ENCODE measurements at places on chromosomes 3 and 15.

DNA sequence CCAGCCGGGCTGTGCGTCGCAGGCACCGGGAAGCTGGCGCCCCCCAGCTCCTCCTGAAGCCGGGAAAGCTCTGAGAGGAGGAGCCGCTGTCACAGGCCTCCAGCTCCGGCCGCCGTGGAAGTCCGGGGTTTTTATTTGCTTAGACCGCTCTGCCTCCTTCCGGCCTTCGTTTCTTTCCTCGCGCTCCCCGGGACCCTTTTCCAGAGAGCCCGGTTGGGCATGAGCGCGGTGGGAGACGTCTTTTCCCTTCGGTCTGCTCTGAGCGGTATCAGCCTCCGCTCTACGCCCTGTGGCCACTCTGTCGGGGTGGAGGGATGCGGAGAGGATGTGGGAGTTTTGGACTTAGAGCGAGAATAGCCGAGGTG, 559 bp downstream of the SENP5 start:
- no peak for DNase-seq

DNA sequence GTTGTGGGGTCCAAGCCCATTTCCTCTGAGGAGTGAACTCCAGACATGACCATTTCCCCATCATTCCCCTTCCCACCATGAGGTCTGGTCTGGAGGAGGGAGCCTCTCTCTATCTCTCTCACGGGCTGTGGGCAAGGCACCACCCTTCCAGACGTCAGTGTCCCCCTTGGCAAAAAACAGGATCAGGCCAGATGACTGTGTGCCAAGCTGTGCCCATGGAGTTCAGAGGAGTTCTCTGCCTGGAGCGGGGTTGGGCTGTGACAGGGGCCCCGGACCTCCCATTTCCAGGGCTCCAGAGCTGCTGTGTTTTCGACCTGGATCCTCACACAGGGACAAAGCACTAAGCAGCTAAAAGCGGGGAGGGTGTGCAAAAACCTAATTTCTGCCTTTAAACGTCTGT, 124.5 kb downstream of the RAB11A start:
- no peak for DNase-seq

GRCh38 chr3:72907731-72908620, 20.1 kb downstream of the GXYLT2 start:
- DNase-seq = no peak

GRCh38 chr3:36494461-36495109, 114.3 kb downstream of the STAC start:
- no peak for DNase-seq

DNA sequence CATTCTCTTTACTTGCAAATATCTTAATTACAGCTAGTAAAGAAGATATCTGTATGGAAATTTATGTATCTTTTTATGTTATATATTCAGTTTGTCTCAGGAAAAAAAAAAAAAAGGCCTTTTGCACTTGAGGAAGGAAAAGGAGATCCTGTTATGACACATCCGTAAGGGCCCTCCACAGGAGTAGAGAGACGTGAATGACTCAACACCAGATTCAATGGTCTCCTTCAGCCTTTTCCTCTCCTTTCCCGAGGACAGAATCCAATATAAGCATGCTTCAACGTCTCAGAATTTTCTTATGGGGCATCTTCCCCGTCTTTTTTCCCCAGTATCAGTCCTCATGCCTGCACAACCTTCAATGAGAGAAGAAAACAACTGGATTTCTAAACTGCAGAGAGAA, 340.3 kb downstream of the NTRK3 start:
- no peak for DNase-seq

- no peak for DNase-seq
Measured at GRCh38 chr3:126968391-126969390, 14.2 kb upstream of the PLXNA1 start.

DNA sequence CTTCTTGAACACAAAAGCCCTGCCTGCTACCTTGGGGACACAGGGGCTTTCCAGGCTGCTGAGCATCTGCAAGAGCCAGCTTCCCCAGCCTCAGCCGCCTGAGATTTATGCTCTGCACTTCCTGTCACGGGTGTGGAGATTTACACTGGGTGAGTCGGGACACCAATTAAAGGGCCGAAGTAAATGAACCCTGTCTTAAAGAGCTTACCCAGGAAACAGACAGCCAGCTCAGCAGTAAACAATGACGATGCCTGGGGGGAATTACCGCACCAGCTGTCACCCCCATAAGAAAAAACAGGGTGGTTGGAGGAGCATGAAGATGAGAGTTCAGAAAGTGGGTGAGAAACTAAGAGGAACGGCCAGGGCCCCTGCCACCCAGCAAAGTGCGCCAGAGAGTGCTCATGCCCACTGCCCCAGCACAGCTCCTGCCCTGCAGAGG, 37.5 kb upstream of the IQSEC1 start:
- no peak for DNase-seq

DNA sequence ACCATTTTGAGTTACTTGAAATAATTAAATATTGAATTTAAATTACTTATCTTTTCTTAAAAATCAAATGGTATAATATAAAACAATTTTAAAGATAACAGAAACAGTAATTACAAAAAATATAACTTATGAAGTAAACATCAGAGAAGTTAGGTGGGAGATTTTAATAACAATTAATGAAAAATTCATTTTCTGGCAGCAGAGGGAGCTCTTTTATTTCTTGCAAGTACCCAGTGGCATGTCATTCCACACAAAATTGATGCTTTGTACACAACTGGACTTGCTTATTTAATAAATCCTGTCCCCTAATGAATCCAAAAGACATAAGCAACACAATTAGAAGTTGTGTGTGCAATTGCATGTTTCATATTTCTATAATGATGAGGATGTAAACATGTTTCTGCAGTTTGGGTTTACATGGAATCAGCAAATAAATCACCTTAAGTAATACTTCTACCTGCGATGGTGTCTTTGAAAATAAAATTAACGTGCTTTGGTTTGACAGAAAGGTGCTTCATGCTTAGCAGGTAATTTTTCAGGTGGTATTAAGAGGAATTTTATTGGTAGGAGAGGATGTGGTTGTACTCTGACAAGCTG, 861.3 kb downstream of the ZPLD1 start:
- no peak for DNase-seq

DNA sequence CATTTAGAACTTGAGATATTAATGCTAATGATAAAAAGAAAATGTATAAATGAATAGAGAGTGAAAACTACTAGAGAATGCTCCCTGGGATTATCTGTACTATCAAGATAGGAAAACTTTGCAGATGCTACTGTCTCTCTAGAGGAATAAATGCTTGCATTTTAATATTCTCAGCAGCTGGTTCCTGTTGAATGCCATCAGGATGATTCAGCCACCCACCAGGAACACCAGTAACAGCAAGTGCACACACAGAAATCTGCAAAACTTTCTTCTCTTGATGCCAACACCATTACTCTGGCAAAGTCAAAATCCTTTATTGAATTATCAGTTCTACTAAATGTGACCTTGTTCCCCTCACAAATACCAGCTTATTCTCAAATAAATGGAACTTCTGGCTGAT, 148.4 kb downstream of the TIGIT start:
- DNase-seq = no peak

- DNase-seq = no peak
Measured at GRCh38 chr15:58684751-58685150, 64.8 kb downstream of the ADAM10 start.

GRCh38 chr3:187871204-187871591, 125.9 kb upstream of the BCL6 start:
- DNase-seq = no peak

GRCh38 chr3:187999821-188000220, 154.1 kb upstream of the LPP start:
- no peak for DNase-seq

- no peak for DNase-seq
Measured at GRCh38 chr3:19798324-19798723, 135.7 kb downstream of the EFHB start.

DNA sequence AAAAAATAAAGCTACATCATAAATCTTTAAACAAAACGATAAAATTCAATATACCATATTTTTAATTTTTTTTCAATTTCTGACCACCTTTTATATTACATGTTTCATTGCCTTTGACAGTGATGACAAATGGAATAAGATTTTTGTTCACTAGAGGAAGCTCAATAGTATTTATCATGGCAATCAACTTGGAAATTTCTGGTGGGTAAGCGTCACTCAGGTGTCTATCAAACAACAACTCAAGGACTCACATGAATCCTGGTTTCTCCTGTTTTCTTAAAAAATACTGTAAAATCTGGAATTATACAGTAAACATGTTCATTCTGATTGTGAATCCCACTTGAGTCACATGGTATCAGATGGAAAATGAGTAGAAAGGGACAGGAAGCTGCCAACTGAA, 782.2 kb downstream of the OTOL1 start:
- DNase-seq = no peak

- no peak for DNase-seq
Measured at GRCh38 chr3:139289860-139290524, 53.8 kb upstream of the MRPS22 start.

DNA sequence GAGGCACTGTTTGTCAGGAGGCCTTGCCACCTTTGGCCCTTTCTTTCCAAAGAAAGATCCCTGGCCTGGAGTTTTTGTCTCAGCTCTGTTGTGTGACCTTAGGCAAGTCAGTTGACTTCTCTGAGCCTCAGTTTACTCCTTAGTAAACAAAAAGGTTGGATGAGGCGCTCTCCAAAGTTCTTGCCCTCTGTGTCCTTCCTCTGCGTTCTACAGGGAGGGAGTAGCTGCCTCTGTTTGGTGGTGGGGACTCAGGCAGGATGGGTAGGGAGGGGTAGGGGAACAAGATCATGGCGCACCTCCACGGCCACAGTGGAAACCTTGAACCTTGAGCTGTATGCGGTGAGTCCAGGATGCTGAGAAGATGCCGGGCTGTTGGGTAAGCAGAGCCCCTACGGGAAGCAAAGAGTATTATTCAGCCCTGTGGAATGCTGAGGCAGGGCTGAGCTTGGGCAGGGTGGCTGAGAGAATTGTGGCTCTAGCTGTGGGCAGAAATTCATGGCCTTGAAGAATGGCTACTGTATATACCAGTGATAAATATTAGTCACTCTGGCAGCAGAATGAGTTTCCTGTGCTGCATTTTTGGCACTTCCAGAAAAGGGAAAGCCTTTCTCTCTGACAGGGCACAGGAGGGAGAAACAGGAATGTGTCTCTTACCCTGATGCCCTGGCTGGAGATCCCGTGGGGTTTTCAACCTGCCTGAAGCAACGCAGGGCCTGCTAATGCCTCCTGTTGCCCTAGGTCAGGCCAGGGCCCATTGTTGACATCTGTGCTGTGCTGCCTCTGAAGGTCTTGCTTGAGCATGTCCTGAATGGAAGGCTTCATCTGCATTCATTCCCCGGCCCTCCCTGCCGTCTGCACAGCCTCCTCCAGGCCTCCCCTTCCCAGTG, 39.9 kb downstream of the SMAD3 start:
- DNase-seq = no peak

- DNase-seq = no peak
Measured at GRCh38 chr3:10382892-10383849, 62.3 kb upstream of the SEC13 start.

DNA sequence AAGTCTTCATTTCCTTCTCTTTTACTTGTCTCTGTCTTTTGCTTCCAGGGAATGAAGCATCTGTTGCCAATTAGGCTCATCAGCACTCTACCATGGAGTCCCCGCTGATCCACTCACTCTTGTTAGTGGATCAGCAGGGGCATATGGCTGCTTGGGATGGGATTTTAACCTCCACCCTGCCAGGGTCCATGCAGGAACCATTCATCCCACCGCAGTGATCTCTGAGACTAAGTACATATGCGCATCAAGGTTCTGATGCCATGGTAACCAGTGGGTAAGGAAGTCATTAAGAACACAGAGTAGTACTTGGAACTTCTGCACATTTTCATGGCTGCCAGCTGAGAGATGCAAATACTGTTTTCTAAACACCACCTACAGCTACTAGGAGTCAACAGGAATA, 374.0 kb upstream of the ALCAM start:
- DNase-seq = no peak

- no peak for DNase-seq
Measured at GRCh38 chr3:6567241-6567640, 293.7 kb upstream of the GRM7 start.

DNA sequence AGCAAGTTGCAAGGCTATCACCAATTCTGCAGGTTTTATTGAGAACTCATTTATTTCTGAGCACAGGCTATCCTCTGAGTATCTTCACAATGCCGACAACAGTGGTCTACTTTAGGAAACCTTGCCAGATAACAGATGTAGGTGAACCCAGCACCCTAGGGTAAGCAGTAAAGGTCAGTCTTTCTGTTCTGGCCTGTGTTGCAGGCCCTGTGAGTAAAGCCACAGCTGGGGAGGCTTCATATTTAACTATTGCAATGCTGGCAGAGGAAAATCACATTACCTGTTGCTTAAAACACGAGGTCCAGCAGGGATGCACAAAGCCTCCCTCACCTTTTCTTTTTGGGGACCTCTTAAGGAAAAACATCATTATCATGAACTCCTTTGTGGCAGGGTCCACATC, 55.5 kb downstream of the WHAMM start:
- no peak for DNase-seq

- DNase-seq = no peak
Measured at GRCh38 chr15:83380682-83381081, 66.5 kb upstream of the SH3GL3 start.

- no peak for DNase-seq
Measured at GRCh38 chr3:147987549-147987948, 578.4 kb downstream of the ZIC1 start.

DNA sequence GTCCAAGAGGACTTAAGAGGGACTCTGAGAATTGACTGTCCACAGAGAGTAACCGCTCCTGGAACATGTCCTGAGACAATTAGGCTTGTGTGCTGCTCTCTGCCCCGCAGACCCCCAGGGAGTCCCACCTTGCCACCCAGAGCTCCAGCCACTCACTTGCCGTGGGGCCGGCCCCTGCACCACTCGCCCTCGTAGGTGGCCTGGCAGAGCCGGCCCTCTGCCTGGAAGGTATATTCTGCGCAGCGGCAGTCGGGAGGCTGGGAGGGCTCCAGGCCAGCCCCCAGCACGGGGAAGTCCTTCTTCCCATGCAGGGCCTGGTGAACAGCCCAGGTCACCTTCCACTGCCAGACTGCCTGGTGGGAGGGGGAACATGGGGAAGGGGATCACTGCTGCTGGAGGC, 10.5 kb downstream of the ALS2CL start:
- no peak for DNase-seq

DNA sequence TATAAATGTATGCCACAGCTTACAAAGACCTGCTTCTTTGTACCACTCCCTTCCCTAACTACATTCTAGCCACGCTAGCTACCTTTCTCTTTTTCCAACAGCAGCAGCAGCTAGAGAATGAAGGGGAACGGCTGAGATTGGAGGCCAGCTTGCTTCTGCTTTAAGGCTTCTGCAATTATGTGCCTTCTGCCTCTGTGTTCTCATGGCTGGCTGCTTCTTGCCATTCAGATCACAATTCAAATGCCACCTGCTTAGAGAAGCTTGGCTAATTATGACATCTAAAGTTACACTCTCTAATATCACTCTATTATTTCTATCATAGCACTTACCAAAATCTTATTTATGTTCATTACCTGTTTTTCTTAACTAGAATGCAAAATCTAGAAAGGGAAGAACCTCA, 95.2 kb downstream of the RYK start:
- DNase-seq = no peak
